ENCODE measurements at places on chromosomes 6 and 20.

GRCh38 chr6:24797596-24798216 lies 1.0 kb downstream of the ARMH2 start:
- DNase-seq = no peak

DNA sequence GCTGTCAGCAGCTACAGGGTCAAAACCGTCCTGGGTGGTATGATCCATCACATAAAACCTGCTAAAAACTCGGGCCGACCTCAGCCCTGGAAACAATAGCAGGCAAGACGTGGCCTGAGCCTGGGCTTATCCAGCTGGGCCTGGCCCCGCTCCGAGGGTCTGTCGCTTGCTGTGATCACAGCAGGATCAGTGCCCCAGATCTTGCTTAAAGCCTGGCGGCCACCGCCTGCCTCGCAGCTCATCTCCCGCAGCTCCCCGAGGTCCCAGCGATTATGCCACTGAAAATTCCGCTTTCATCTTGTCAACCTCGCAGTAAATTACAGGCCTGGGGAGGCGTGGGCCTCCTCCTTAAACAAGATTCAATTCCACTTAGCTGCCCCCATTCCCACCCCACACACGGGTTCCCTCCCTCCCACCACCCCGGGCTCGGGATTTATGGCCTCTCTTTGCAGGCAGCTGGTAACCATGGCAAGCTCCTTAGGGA lies 40.1 kb downstream of the CDH22 start:
- no peak for DNase-seq

- DNase-seq = no peak
These were observed 45.9 kb upstream of the CDH22 start for GRCh38 chr20:46354207-46354555.

DNA sequence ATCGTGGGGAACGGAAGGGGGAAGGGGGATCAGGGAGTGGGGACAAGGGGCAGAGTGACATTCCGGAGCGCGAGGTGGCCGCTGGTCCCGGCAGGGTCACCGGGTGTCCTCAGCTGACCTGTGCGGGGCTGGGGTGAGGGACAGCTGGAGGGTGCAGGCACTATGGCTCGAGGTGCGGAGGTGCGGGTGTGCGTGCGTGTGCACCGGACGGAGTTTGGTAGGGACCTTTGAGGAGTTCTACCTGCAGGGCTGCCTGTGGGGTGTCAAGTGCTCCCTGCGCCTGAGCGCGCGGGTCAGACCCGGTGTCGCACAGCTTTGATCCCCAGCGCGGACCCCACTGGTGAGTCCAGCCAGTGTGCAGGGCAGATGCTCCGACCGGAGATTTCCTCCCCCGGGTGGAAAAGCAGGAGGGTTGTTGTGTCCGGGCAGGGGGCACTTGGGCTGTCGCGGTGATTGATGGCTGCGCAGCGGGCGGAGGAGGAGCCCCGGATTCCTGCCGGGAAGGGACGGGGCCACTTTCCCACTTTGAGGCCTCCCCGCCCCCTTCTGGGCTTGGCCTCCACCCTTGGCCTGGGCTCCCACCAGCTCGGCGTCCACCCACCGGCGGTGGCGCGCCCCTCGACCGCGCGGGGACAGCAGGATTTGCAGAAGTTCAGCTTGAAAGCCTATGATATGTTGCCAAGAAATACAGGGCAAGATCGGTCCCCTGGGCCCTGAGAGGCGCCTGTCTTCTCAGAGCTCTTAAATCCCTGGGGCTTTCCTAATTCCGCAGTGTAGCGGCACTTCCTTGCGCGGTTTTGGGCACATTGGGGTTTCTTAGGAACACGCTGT lies 658 bp downstream of the RIN2 start:
- DNase-seq = no peak

DNA sequence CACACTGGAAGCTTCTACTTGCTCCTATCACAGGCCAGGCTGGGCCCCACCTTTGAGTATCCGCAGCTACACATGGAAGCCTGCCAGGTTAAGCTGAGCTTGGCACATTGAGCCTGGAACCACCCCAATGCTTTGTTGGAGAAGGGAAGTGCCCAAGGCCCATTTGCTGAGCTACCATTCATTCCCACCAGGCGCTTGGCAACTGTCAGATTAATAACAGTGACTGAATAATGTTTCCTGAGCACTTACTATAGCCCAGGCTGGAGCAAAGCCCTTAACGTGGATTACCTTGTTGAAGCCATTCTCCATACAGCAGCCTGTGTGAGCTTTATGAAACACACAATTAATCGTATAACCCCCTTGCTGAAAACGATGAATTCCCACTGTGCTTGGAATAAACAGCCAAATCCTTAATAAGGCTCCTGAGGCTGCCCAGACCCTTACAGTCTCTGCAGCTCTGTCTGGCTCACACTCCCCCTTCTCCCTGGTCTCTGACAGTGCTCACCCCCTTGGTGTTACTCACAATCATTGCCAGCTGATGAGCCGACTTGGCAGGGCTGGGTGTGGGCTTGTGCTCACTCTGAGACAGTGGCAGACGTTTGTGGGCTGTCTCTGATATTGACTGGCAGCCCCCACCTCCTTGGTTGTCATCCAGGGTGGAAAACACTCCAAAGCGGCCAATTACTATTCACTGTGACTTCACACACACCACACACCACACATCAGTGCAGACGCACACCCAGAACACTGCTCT lies 357.1 kb downstream of the MAFB start:
- DNase-seq = no peak

GRCh38 chr20:4490606-4491280 lies 231.0 kb upstream of the PRND start:
- DNase-seq = no peak

- no peak for DNase-seq
These were observed 2.0 kb downstream of the PI3 start for GRCh38 chr20:45176526-45177267.

GRCh38 chr6:360349-360748 lies 31.2 kb upstream of the IRF4 start:
- DNase-seq = no peak

DNA sequence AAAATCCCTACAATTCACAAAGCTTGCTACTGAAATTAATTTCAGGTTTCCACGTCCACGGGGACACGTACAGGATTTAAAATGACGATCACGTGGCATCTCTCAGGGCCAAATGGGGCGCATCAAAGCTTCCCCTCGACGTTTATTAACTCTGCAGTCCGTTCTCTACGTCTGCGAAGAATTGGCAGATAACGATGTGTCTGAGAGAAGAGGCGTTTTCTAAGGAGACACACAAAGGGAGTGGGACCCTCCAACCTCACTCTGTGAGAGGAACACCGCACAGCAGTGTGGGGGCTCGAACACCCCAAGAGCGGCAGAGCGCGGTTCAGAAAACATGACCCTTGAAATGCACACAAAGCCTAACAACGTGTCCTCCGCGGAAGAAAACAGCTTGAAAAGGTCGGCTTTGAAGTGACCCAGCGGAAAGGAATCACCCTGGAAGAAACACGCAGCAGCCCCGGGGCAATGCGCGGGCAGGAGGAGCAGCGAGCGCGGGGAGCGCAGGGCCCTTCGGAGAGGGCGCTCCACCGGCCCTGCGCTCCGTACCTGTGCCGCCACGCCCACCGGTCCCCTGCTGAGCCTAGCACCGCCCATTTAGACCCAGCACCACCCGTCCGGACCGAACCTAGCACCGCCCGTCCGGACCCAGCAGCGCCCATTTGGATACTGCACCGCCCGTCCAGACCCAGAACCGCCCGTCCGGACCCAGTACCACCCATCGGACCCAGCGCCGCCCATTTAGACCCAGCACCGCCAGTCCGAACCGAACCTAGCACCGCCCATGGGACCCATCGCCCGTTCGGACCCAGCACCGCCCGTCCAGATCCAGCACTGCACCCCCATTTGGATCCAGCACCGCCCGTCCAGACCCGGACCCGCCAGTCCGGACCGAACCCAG lies 1.1 kb upstream of the AFDN start:
- no peak for DNase-seq

DNA sequence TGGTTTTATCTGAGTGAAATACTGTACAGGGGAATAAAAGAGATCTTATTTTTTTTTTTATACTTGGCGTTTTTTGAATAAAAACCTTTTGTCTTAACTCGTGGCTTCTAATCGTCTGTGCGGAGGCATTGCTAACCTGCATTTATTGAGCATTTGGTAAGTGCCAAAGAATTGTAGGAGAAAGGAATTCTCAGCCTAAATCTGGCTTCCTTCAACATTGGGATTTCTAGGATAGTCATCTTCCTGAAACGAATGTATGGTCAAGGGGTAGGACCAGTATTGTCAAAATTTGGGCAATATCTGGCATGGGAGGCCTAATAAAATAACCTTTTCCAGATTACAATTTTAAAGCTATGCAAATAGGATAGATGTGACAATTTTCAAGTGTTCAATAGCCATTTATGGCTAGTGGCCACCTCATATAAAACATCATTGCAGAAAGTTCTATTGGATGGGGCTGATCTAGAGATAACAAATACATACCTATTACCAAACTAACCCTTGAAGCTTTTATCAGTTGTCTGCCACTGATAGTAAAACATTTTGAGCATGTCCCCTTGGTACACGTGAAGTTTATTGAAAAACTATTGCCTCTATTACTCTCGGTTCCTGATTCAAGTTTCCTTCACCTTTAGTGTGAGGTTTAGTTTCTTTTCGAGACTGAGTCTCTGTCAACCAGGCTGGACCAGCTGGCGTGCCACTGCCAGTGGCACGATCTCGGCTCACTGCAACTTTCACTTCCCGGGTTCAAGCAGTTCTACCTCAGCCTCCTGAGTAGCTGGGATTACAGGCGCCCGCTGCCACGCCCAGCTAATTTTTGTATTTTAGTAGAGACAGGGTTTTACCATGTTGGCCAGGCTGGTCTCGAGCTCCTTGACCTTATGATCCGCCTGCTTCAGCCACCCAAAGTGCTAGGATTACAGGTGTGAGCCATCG lies 5.6 kb downstream of the PIM1 start:
- no peak for DNase-seq

DNA sequence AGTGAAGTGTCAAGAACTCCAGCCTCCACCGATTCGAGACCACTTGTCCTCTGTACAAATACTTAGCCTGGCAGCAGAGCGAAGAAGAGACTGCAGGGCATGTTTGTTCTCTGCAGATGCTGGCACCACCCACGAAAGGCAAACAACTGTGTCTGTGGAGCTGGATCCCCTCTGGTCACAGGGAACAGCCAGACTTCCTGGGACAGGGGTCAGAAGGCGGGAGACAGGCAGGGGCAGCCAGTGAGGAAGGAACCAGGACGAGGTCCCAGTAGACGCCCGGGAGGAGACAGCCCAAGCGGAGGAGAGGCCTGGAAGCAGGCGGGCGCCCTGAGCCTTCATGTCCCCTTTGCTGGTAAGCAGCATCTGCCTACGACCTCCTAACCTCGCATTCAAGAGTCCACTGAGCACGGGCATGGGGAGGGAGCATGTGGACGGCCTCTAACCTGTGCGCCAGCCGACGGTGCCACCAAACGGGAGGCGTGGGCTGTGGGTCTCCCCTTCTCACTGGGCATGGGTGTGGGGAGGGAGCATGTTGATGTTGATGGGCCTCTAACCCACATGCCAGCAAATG lies 265.5 kb downstream of the DLL1 start:
- no peak for DNase-seq

DNA sequence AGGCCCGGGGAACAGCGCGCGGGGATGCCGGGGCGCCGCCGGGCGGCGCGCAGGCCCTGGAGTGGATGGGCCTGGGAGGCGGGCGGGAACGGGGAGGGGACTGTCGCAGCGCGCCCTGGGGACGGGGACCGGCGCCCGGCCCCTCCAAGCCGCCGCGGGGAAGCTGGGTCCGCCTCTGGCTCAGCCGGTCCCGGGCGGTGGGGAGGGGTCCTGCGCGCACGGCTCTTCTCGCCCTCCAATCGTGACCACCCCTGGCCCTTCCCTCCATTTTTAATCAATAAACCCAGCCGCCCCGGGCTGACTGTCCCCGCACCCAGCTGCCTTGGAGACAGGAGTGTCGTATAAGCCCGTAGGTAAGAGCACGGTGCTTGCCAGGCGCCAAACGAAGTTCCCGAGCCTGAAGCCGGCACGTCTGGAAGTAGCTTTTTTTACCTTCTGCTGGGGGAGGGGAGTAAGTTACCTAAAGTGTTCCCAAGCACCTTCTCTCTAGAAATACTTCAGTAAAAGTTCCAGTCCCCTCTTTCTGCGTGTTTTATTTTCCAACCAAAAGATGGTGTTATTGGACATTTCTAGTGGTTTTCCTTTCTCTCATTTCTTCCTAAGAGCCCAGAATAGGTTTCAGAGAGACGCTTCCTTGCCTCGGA lies 780 bp upstream of the TAF4 start:
- no peak for DNase-seq

- no peak for DNase-seq
These were observed 59.1 kb upstream of the TMEM244 start for GRCh38 chr6:129920103-129920798.

DNA sequence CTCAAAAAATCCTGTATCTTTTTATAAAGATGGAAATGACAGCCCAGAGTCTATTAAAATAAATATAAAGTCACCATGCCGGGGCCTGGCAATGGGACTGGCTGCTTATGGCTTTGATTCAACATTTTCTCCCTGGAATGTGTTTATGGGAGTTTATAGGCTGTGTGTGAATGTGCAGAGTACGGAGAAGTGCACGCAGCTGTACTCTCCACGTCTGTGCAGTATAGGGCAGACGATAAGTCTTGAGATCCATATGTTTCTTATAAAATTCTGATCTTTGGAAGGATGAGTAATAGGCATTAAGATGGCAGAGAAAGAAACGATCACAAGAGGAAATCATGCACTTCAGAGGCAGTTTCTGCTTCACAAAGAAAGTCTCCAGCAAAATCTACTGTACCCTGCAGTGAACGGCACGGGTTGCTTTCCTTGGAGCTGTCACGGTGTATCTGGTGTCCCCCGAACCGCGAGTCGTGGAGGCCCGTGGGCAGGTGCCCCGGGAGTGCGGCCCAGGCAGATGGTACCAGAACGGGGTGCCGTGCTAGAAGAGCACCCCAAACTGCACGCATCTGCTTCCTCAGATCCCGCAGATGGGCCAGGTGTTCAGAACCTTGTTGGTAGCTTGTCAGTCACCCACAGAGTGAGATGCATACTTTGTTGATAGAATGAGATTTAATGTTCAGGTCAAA lies 382.5 kb downstream of the TAF4 start:
- no peak for DNase-seq

GRCh38 chr6:88519301-88520016 lies 353.3 kb upstream of the CNR1 start:
- no peak for DNase-seq

GRCh38 chr6:5108068-5108467 lies 22.9 kb downstream of the PPP1R3G start:
- no peak for DNase-seq

DNA sequence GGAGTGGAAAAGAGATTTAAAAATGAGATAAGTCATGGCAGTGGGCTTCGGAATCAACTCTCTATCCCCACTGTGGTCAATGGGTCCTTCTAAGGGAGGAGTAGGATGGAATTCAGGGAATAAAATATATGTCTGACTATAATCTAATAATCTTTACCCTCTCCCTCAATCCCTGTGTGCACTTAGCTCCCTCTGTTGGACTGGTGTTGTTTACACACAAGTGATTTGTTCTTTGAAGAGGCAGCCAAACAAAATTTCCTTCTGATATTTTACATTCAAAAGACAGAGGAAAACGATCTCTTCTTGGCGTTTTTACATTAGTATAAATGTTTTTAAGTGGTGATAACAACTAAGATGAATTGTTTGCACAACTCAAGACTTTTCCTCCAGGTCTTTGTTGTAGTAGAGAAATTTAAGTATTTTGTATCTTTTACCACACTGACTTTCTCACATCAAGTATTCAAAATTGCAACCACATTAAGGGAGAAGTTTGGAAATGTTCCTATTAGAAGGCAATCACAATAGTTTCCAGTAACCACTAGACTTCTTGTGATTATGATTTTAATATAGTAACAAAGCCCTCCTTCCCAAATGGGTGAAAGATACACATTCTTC lies 317.8 kb downstream of the CENPW start:
- no peak for DNase-seq
